ENCODE measurements at places on chromosomes 5 and 9. TPM values are rescaled to one million over a fixed set of nuclear protein-coding genes. Genes with fewer than 3 reads are reported as not detected.

- H3K27ac ChIP-seq, result no peak overlapping the region
- DNase-seq, result no peak
- no peaks in the 10 kb centered on the region for H3K4me1 ChIP-seq
- no peaks in the 10 kb centered on the region for H3K36me3 ChIP-seq
- no peaks in the 10 kb centered on the region for H3K27me3 ChIP-seq
- H3K4me3 ChIP-seq, result no peak overlapping the region
These were observed 288.0 kb upstream of the SMARCA2 start for GRCh38 chr9:1726993-1727759.

GRCh38 chr5:40235471-40236400 lies 444.0 kb upstream of the PTGER4 start:
- no peak overlapping the region for H3K4me3 ChIP-seq
- no peaks in the 10 kb centered on the region for H3K4me1 ChIP-seq
- no peak overlapping the region for H3K27ac ChIP-seq

DNA sequence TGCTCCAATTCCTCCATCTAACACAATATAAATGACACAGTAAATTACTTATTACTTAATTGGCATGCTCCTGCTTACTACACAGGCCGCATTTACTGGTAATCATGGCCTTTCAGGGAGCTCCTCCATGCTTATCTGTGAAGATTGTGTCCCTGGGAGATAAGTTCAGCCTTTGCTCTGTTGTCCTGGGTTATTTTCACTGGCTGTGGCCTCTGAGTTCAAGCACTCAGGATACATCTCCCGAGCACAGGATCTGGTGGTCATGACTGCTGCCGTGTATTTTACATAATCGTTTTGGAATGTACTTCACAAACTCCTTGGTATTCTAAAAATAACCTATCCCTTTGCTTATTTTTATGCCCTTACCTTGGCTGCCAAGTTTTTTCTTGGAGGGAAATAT lies 215.7 kb downstream of the ICE1 start:
- H3K27ac ChIP-seq, result no peak overlapping the region
- H3K4me3 ChIP-seq, result no peak overlapping the region
- H3K27me3 ChIP-seq, result no peaks in the 10 kb centered on the region
- no peaks in the 10 kb centered on the region for H3K36me3 ChIP-seq
- no peak for DNase-seq

DNA sequence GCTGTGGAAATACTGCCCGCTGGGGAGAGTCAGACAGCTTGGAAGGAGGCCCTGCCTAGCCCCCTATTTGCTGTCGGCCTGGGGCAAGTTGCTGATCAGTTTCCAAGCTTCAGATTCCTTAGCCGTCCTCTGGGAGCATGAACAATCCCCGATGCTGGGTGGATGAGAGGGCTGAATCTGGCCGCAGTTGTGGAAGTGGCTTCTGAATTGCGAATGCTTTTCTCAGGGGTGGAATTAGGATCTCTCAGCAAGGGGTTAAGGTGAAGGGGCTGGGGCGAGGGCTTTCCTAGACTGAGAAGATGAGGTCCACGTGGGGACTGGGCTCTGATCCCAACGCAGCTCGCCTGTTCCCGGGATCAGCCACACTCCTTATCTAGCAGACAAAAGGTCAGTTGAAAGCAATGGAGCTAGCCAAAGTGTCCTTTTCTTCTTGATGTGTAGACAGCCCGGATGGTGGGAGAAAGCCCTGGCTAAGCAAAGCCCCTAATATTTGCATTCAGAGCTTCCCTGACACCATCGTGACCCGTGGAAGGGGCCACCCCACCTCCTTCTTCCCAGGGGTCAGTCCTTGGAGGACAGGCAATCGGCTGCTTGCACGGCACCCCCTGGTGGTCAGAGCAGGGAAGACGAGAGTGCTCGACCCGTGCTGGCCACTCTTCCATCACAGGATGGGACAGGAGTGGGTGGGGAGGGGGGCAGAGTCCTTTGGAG lies 54.9 kb downstream of the COL15A1 start:
- H3K27me3 ChIP-seq, result no peaks in the 10 kb centered on the region
- peak; percentile 95 for DNase-seq
- H3K4me1 ChIP-seq, result no peaks in the 10 kb centered on the region
- no peaks in the 10 kb centered on the region for H3K36me3 ChIP-seq

- H3K4me3 ChIP-seq, result no peak overlapping the region
- H3K4me1 ChIP-seq, result no peaks in the 10 kb centered on the region
- no peak for DNase-seq
- H3K27ac ChIP-seq, result no peak overlapping the region
These were observed 104.7 kb upstream of the ISL1 start for GRCh38 chr5:51278539-51278938.

DNA sequence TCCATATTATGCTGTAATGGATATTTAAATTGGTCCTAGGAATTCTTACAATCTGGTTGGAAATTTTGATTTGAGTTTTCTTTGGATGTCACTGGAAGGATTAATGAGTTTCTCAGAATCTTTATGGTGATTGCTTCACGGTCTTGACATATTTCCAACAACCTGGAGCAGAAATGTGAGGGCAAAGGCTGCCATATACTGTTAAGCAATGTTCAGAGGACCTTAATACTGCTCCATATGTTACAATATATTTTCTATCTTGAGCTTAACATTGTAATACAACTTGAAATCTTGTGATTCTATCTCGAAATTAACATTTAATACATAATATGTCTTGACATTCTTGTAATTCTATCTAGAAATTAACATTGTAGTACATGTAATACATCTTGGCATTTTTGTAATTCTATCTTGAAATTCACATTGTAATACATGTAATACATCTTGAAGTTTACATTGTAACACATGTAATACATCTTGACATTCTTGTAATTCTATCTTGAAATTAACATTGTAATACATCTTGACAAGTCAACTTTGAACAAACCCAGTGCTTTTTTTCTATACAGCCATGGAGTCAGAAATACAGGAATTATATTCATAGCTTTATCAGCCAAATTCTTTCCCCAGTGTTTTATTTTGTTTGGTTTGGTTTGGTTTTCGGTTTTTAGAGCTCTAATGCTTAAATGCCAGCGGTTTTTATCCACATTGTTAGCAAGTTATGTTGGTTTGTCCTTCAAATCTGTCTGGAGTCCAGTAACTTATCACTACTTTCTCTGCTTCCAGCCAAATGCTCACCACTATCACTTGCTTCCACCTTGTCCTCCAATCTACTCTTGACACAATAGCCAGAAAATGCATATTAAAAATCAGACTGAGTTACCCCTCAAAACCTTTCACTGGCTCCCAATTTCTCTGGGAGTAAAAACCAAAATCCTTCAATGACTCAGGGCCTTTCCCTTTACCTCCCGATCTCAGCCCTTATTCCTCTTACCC lies 3.0 kb upstream of the TUT7 start:
- no peak overlapping the region for H3K4me3 ChIP-seq
- no peak overlapping the region for H3K27ac ChIP-seq
- no peaks in the 10 kb centered on the region for H3K27me3 ChIP-seq
- H3K4me1 ChIP-seq, result no peaks in the 10 kb centered on the region
- H3K36me3 ChIP-seq, result no peaks in the 10 kb centered on the region
- DNase-seq, result no peak

DNA sequence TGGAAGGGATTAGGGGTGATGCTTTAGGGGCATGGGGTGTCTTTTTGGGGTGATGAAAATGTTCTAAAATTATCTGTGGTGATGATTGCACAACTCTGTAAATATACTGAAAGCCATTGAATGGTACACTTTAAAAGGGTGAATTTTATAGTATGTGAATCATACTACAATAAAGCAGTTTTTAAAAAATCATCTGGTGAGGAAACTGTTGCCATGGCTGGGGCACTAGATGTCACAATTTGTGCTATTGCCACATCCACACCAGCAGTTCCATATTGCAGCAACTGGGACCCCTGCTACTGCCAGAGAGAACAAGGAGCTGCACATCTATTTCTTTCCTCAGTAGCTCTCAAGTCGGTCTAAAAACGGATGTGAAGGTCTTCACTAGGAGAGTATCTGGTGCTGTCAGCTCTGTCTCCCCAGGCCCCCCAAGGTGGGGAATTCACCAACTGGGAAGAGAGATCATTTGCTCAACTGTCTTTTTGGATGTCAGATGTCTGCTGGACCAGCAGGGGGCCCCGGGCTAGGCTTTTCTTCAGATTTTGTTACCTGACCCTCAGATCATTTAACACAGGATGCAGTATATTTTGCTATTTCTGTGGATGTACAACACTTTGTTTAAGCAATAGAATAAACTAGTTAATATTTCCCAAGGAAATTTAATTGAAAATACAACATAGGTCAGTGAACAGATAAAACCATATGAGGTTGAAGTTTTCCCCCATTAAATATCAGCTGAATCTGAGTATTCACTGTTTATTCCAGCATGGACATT lies 13.2 kb downstream of the CMYA5 start:
- H3K27ac ChIP-seq, result no peak overlapping the region
- H3K4me3 ChIP-seq, result no peak overlapping the region
- H3K4me1 ChIP-seq, result no peaks in the 10 kb centered on the region
- H3K27me3 ChIP-seq, result no peaks in the 10 kb centered on the region

DNA sequence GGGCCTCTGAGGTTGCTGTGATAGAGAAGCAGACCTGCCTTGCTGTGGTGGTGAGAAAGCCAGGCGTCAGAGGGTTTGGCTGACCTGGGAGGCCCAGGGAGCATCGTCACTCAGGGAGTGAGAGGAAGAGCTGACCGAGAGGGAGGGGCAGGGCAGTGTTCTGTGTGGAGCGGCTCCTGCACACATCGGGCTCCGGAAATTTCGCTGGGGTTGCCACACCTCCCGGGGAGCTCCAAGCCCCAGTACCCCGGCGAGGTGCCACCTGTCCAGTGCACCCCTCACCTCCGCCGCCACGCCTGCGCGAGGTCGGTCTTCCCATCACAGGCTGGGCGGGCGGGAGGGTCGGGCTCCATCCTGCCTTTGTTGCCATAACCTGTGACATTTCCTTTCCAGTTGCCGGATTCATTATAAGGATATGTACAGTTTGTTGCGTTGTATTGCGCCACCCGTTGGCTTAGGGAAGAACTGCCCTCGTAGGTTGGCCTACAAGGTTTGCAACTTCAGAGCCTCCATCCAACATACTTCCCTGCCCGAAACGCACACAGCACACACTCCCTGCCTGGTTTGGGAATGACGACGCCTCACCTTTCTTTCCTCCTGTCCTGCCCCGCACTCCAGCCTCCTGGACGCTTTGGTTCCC lies 223.2 kb downstream of the CACNA1B start:
- H3K27me3 ChIP-seq, result no peaks in the 10 kb centered on the region
- H3K36me3 ChIP-seq, result no peaks in the 10 kb centered on the region
- H3K4me3 ChIP-seq, result no peak overlapping the region
- no peaks in the 10 kb centered on the region for H3K4me1 ChIP-seq
- DNase-seq, result no peak

DNA sequence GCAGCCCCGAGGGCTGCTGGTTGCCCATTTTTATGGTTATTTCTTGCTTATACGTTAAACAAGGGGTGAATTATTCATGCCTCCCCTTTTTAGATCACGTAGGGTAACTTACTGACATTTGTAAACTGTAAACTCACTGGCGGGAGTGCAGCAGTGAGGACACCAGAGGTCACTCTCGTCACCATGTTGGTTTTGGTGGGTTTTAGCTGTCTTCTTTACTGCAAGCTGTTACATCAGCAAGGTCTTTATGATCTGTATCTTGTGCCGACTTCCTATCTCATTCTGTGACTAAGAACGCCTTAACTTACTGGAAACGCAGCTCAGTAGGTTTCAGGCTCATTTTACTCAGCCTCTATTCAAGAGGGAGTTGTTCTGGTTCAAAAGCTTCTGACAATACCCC lies 155.0 kb upstream of the PRDM9 start:
- DNase-seq, result no peak
- H3K4me1 ChIP-seq, result no peaks in the 10 kb centered on the region
- H3K27me3 ChIP-seq, result no peaks in the 10 kb centered on the region
- no peaks in the 10 kb centered on the region for H3K36me3 ChIP-seq

GRCh38 chr5:14143841-14144585 lies 871 bp downstream of the TRIO start:
- no peaks in the 10 kb centered on the region for H3K36me3 ChIP-seq
- H3K27me3 ChIP-seq, result no peaks in the 10 kb centered on the region
- peak overlapping the region; percentile 78 for H3K4me3 ChIP-seq
- H3K4me1 ChIP-seq, result peaks cover 24% of the 10 kb centered on the region

DNA sequence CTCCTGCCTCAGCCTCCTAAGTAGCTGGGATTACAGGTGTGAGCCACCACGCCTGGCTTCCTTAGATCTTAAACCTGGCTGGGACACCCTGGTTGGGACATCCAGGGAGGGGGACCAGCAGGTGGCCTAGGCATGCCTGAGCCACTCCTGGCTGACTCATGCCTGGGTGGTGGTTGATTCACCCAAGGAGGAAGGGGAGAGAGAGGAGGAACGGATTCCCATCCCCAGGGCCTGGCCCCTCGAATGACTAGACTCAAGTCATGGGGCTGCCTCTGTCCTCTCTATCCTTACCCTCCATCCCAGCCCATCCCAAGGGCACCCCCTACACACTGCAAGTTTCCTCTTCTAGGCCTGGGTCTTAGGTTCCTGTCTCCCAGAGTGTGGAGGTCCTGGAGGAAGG lies 12.7 kb downstream of the EEIG1 start:
- peaks cover 79% of the 10 kb centered on the region for H3K4me1 ChIP-seq
- DNase-seq, result no peak
- no peak overlapping the region for H3K4me3 ChIP-seq

- no peak overlapping the region for H3K27ac ChIP-seq
- peak; percentile 37 for DNase-seq
- no peaks in the 10 kb centered on the region for H3K4me1 ChIP-seq
- H3K36me3 ChIP-seq, result no peaks in the 10 kb centered on the region
These were observed 15.6 kb downstream of the TICAM2 start for GRCh38 chr5:115586525-115587146.

DNA sequence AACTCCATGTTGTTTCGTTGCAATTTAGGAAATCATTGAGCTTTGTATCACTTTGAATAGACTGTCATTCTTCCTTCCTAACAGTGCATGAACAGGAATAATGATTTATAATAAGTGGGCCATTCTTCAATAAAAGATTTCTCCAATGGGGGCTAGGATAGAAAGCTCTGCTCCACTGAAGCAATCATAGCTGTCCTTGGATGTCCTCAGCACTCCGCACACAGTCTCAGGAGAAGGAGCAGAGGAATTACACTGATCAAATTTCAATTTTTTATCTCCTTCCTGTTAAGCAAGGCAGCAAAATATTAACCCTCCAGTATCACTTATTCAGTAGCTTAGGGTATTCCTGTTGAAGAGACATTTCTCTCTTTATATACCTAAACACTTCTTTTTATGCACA lies 532.7 kb upstream of the ST8SIA4 start:
- no peak overlapping the region for H3K27ac ChIP-seq
- no peak overlapping the region for H3K4me3 ChIP-seq
- no peaks in the 10 kb centered on the region for H3K36me3 ChIP-seq
- H3K4me1 ChIP-seq, result no peaks in the 10 kb centered on the region
- no peaks in the 10 kb centered on the region for H3K27me3 ChIP-seq
- no peak for DNase-seq

DNA sequence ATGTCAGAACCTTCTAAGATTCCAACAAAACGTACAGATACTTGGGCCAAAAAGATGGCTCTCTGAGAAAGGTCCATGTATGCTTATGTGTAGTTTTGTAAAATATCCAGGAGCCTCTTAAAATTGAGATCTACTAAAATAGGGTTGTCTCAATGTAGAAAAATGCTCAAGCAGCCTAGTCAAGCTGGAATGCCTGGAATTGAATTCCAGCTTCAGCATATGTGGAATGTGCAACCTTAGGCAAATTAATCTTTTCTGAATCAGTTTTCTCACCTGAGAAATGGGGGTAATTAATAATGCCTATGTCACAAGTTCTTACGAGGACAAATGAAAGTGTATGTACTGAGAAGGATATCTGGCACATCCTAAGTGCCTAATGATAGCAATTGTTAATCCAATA lies 662.4 kb downstream of the DTWD2 start:
- no peaks in the 10 kb centered on the region for H3K36me3 ChIP-seq
- no peaks in the 10 kb centered on the region for H3K27me3 ChIP-seq
- no peak for DNase-seq

Gene IFNA2
- not detected for total RNA-seq

Gene UAP1L1
- 12.7 TPM for total RNA-seq

Gene SHROOM1
- total RNA-seq, result 13.4 TPM

Gene SPINK7
- not detected for total RNA-seq

Gene MZB1
- 49.6 TPM for total RNA-seq

Gene TRUB2
- 22.4 TPM for total RNA-seq

Gene FOXD4L4
- total RNA-seq, result 0.31 TPM

Gene PAM
- total RNA-seq, result 293 TPM
